ENCODE measurements at places on chromosomes 5 and 9.

DNA sequence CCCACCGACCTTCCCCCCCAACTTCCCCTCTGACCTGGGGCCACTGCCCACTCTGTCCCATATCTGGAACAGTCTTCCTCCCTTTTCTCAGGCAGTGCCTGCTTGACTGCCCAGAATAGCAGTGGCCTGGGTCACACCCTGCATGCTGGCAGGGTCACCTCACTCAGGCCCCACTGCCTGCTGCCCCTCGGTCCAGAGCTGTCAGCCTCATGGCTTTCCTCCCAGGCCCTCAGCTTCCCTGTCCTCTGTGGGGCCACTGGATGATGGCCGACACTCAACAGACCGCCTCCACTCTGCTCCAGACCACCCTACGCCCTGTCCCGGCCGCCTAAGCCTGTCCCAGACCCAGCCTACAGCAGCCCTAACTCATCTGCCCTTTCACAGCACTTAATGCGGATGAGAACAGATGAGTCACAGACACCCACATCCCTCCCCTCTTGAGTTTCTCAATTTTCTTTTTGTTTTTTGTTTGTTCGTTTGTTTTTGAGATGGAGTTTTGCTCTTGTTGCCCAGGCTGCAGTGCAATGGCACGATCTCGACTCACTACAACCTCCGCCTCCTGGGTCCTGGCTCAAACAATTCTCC lies 5.9 kb downstream of the PNPLA7 start:
- DNase-seq: no peak

- DNase-seq: peak; percentile 64
These were observed 39.7 kb downstream of the EXD3 start for GRCh38 chr9:137383081-137383783.

- DNase-seq: no peak
These were observed 36.5 kb downstream of the PPIC start for GRCh38 chr5:122999947-123000563.

DNA sequence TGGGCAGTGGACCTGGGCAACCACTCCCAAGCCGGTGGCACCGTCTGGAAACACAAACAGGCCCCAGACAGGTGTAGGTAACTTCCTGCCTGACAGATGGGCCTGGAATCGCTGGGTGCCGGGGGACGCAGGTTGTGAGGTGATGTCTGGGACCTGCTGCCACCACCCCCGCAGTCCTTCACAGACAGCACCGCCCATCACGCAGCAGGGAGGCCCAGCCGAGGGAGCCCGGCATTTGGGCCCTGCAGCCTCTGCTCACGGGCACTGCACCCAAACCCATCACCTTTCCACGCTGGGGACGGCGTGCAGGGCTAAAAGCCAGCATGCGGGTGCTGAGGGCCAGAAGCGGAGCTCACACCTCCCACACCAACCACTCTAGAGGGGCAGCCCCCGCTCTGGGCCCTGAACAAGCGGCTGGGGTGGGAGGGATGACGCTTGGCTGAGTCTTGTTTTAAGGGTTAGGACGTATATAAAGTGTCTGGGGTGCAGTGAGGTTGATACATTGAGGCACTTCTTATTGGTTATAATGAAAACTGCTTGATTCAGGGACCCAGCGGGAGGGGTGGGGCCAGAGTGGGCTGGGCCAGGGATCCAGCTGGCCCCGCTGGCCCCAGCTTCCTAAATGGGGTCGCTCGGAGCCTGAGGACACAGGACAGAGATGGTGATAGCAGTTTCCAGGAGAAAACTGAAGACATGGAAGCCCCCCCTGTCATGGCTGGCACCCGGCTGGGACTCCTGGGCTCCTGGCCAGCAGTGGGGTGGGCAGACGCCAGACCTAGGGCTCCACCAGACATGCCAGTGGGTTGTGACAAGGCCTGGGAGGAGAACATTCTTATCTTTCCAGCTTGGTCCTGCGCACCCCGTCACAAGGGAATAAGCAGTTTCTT lies 11.3 kb downstream of the MYMK start:
- no peak for DNase-seq

- DNase-seq: no peak
These were observed 11.7 kb upstream of the OR1J2 start for GRCh38 chr9:122498883-122499288.

- DNase-seq: no peak
These were observed 222.8 kb upstream of the MSX2 start for GRCh38 chr5:174501461-174502069.
